ENCODE measurements at places on chromosomes 6 and 20. TPM values are rescaled to one million over a fixed set of nuclear protein-coding genes. Genes with fewer than 3 reads are reported as not detected.

GRCh38 chr20:1283522-1284510 is 17.7 kb downstream of the SNPH start:
- no peak for DNase-seq
- no peaks in the 10 kb centered on the region for H3K36me3 ChIP-seq
- H3K4me1 ChIP-seq = no peaks in the 10 kb centered on the region
- H3K4me3 ChIP-seq = no peak overlapping the region
- no peaks in the 10 kb centered on the region for H3K27me3 ChIP-seq
- no peak overlapping the region for H3K27ac ChIP-seq

DNA sequence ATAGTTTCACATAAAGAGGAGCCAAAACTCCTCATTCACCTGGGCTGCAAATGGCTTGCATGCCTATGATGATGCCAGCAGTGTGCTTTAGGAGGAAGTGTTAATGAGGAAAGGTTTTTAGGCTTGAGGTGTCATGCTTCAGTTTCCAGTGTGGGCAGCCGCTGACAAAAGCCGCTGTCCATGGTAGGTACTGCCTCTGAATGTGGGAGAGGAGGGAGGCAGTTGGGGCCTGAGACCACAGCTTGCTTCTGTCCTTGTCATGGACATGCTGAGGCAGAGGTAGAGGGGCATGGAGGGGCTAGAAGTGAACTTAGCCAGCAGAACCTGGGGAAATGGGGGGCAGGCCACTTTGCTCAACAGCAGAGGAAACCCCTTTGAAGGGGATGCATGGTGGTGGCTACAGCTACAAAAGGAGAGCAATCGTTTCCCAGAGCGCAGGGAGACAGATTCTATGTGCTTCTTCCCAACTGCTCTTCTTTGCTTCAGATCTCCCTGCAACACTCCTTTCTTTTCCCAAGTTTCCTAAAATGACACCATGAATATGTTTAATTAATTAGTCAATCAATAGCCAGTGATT is 372.1 kb upstream of the CNR1 start:
- DNase-seq = no peak
- H3K4me1 ChIP-seq = no peaks in the 10 kb centered on the region
- no peaks in the 10 kb centered on the region for H3K36me3 ChIP-seq
- H3K4me3 ChIP-seq = no peak overlapping the region
- H3K27me3 ChIP-seq = no peaks in the 10 kb centered on the region

GRCh38 chr6:14968056-14968637 is 277.7 kb upstream of the JARID2 start:
- no peaks in the 10 kb centered on the region for H3K36me3 ChIP-seq
- no peak for DNase-seq
- no peaks in the 10 kb centered on the region for H3K27me3 ChIP-seq
- H3K4me3 ChIP-seq = no peak overlapping the region

DNA sequence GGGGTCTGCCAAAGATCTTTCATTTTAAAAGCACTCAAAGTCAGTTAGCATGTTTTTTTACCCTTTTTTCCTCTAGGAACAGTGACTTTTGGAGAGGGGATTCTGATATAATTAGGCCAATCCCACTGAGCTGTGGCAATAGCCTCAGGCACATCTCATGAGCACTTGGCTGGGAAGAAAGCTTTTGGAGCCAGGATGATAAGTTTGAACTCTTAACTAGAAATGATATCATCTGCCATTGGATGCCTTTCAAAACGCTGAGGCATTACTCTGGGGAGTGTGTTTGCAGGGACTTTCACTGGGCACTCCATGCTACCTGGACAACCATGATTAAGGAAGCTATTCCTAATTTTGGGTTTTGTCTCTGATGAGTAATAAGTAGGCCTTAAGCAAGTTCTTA is 3.7 kb downstream of the SCGN start:
- peaks cover 5% of the 10 kb centered on the region for H3K27me3 ChIP-seq
- H3K27ac ChIP-seq = no peak overlapping the region
- H3K36me3 ChIP-seq = no peaks in the 10 kb centered on the region
- DNase-seq = no peak
- H3K4me3 ChIP-seq = no peak overlapping the region

DNA sequence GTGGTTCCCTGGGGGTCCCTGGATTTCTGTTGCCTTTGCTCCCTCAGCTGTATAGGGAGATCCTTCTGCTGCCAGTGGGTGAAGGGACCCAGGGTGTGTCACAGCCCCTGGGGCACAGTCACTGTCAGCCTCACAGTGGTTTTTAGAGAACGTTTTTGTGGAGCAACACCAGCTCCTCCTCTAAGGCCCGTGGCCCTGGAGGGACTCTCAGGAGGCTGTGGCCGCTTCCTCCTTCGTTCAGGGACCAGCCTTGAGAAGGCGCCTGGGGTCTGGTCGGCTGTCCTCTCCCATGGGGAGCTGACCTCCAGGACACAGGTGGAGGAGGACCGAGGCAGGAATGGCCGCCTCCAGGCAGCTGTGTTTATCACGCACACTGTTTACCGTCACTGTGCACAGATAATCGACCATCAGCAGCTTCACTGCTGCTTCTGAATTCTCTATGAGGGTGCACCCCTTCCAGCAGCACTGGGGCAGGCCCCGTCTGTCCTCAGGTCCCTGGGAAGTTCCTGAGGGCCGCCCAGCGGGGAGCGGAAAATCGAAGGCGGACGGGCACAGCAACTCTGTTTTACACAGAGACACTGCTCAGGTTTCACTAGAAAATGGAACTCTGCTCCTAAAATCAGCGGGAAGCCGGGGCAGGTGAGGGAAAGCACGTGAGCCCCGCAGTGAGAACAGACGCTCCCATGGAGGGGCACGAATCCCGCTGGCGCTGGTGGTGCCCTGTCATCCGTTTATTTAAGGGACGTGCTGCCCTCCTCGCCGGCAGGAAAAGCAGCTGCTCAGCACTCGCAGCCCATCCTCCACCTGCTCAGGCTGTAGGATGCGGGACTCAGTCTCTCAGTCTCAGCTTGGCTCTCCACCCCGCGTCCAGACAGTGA is 10.4 kb upstream of the FRMD1 start:
- H3K4me3 ChIP-seq = no peak overlapping the region
- no peaks in the 10 kb centered on the region for H3K36me3 ChIP-seq
- DNase-seq = no peak
- H3K4me1 ChIP-seq = peaks cover 9% of the 10 kb centered on the region
- no peaks in the 10 kb centered on the region for H3K27me3 ChIP-seq

Gene SLC17A1
- not detected for total RNA-seq

- peak overlapping the region; percentile 48 for H3K4me3 ChIP-seq
- no peak for DNase-seq
- peaks cover 12% of the 10 kb centered on the region for H3K4me1 ChIP-seq
- H3K27me3 ChIP-seq = no peaks in the 10 kb centered on the region
- H3K27ac ChIP-seq = peak overlapping the region; percentile 95
- H3K36me3 ChIP-seq = no peaks in the 10 kb centered on the region
Measured at GRCh38 chr6:31702405-31702818, 712 bp downstream of the ABHD16A start.

DNA sequence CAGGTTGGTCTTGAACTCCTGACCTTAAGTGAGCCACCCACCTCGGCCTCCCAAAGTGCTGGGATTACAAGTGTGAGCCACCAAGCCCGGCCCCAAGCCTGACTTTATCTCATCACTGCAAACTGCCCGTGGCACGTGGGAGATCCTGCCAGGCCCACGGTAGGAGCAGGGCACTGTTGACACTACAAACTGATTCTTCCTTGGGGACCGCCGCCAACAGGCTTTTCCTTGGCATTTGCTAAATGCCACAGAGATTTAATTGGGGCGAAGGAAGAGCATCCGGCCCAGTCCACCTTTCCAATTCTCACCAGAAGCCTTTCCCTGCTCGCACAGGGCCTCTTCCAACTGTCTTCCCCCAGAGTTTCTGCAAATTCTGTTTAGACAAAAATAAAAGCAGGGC is 11.0 kb downstream of the ATP9A start:
- no peak overlapping the region for H3K4me3 ChIP-seq
- DNase-seq = no peak
- H3K4me1 ChIP-seq = no peaks in the 10 kb centered on the region
- no peaks in the 10 kb centered on the region for H3K27me3 ChIP-seq

DNA sequence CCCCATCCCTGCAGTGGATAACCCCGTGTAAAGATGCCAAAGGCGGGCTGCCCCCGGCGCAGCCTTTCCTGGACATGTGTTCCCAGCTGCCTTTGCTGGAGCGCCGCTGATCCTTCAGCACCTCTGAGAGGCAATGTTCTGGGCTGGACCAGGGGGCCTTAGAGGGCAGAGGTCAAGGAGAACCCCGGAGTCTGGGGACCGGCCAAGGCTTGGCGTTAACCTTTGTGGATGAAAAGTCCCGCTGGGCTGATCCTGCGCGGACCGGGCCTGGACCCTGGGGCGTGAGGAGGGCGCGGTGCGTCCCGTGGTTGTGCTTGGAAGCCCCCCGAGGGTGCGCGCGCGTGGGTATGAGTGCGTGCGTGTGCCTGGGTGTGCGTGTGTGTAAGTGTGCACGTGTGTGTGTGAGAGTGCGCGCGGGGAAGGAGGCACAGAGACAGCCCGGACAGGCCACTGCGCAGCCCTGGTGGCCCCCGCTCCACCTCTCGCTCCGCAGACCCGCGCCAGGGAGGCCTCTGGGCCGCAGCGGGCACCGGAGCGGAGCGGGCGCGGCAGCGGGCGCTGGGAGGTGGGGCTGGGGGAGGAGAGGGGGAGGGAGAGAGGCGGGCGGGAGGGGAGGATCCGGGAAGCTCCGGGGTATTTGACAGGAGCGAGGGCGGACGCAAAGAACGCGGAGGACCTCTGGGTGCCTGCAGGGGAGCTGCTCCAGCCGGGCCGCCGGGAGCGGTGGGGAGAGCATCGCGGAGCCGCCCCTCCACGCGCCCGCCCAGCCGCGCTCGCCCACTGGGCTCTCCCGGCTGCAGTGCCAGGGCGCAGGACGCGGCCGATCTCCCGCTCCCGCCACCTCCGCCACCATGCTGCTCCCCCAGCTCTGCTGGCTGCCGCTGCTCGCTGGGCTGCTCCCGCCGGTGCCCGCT is at the start of gene SMOC2:
Gene SMOC2 (plus strand): TSS at position 665 of the 914 bp plus-strand sequence. CDS start 187 bp downstream, at position 852.
- no peaks in the 10 kb centered on the region for H3K36me3 ChIP-seq
- peak within 1 kb of the TSS; percentile 50 for H3K4me3 ChIP-seq
- H3K27ac ChIP-seq = no peak within 1 kb of the TSS
- H3K4me1 ChIP-seq = peaks cover 7% of the 10 kb centered on the region

DNA sequence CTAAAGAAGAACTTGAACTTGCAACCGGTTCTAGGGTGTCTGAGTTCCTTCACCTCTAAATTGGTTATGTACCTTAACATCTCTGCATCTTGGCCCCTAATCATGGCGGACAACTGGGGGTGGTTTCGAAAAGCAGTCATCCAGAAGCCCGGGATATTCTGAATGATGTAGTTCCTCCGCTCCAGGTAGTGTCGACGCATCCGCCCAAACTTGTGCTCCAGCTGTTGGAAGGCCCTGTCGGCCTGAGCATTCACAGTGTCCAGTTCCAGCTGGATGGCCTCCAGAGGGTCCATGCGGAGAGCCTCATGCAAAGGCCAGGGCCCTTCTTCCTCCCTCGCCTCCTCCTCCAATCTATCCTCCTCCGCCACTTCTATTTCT is 887 bp downstream of the TSPYL1 start:
- H3K36me3 ChIP-seq = no peaks in the 10 kb centered on the region
- H3K4me3 ChIP-seq = peak overlapping the region; percentile 88
- peaks cover 7% of the 10 kb centered on the region for H3K4me1 ChIP-seq
- H3K27ac ChIP-seq = peak overlapping the region; percentile 99
- H3K27me3 ChIP-seq = no peaks in the 10 kb centered on the region

DNA sequence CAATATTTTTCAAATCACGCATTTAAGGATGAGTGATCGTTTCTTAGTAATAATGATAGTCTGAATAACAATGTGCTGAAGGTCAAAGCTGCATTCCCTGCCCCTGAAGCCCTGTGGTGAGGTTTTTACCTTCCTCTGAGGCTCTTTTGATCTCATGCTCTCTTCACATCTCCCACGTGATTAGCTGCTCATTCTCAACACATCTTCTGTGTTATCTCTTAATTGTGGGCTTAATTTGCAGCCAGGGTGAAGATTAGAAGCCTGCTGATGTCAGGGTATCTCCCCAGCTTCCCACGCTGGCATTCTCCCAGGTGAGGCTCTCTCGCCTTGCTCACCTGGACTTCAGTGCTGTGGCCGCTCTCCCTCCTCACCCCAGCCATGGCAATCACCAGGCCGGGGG is 109.7 kb upstream of the FOXQ1 start:
- no peaks in the 10 kb centered on the region for H3K27me3 ChIP-seq
- DNase-seq = no peak
- H3K4me3 ChIP-seq = no peak overlapping the region

Gene FRS3
- total RNA-seq = 3.4 TPM

DNA sequence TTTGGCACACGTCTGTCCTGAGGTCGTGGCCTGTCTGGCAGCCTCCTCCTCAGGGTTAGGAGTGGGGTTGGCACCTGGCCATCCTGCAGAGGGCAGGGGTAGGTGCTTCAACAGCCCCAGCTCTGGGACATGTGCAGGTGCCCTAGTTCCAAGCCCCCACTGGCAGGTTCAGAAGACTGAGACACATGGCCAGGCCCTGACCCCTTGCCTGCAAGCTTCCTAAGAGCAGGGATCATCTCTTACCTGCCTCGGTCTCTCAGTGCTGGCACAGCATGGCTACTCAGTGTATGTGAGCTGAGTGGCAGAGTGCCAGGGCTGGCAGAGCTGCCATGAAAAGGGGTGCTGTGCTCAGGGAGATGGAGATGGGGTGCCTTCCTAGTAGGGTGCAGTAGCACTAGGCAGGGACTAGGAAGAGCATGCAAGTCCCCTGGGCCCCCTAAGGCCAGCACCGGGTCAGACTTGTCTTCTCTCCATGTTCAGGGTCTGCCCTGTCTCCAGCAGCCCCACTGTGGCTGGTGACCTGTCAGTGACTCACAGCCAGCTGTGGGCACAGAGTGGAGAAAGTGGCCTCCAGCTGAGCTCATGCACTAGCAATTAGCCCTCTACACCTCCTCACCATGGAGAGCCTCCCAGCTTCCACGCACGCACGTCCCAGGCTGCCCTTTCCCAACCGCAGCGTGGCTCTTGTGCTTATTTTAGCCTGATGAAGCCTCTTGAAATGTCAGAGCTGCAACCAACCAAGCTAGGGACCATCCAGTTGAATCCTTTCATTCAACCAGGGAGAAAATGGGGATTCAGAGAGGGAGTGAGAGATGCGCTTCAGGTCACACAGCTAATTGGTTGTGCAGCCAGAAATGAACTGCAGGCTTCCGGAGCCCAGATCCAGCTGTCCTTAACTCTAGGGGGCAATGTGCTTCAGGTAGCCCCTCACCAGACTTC is 116.6 kb downstream of the MRPL14 start:
- no peak overlapping the region for H3K27ac ChIP-seq
- H3K4me3 ChIP-seq = no peak overlapping the region

DNA sequence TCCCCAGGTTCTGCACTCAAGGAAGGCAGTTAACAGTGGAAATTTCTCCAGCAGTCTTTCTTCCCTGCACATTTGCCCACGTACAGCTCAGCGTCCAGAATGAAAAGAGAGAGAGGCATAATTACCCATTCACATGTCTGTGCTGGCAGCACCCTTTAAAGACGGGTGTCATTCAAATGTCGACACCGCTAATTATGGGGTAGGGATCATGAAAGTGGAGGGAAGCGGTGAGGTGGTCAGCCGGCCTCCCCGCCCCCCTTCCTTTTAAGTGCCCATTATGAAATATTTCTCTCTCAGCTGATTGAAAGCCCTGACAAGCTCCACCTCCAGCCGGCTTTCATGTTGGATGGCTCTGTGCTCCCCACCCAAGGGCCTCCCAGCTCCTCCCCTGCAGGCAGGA is 246.1 kb downstream of the BMP7 start:
- DNase-seq = no peak
- no peaks in the 10 kb centered on the region for H3K4me1 ChIP-seq
- no peaks in the 10 kb centered on the region for H3K36me3 ChIP-seq
- no peaks in the 10 kb centered on the region for H3K27me3 ChIP-seq
- H3K27ac ChIP-seq = no peak overlapping the region
- H3K4me3 ChIP-seq = no peak overlapping the region

Gene IPCEF1
- 0.90 TPM for total RNA-seq

Gene DDX43
- total RNA-seq = 0.16 TPM

Measured in colonic mucosa (tissue), 4 donors.